ENCODE measurements at places on chromosomes 6 and 20.

DNA sequence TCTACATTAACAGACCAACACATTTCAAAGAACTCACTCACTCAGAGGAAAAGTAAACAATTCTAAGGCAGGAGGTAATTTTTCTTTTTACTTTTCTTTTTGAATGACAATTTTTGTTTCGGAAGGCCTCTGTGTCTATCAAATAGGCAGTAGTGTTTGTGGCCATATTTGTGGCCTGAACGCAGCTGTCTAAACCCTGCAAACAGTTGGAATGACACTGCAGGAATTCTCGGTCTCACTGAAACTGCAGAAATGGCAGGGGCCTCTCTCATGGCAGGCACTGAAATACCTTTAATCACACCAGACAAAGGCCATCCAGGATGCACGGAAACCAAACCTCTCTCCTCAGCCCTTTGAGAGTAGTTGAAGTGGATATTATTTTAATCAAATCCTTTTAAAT is 30.4 kb downstream of the FYN start:
- DNase-seq = no peak

GRCh38 chr6:148348335-148348734 is 5.7 kb downstream of the SASH1 start:
- no peak for DNase-seq

DNA sequence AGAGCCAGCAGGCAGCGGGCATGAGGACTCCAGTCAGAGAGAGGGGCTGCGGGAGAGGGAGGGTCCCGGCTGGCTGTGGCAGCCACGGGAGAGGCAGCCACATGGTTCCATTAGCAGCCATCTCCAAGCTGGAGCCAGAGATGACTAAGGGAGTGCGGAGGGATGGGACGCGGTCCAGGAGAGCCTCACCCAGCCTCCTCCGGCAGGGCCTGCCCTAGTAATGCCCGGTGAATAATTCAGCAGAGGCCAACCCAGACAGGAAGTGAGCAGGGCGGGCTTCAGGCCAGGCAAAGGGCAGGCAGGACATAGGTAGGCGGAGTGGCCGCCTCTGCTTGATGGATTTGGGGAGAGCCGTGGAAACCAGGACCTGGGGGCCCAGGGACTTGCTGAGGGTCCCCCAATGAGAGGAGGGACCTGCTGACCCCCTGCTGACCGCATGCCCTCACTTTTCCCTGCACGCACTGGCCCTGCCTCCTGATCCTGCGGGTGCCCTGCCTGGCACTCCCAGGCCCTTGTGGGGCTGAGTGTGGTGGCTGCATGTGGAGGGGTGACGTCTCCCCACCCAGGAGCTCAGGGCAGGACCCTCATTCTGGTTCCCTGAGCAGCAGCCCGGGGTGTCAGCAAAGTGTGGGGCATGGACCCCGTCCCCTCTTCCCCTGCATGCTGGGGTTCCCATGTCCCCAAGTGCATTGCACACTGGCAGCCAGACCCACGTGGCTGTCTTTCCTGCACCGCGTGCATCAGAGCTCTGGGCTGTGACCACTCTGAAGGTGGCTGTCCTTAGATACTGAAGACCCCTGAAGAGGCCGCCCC is 51.8 kb upstream of the SLCO4A1 start:
- peak; percentile 56 for DNase-seq

DNA sequence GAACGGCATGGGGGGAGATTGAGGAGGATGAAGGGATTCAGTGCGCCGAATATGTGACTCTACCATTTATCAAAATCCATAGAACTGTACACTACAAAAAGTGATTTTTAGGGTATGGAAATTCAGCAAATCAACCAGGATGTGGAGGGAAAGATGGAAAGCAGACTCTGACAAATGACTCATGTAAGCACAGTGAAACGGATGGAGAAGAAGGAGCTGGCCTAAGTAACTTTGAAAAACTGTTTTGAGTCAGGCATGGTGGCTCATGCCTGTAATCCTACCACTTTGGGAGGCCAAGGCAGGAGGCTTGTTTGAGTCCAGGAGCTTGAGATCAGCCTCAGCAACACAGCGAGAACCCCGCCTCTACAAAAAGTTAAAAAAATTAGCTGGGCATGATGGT is 39.2 kb downstream of the MUC22 start:
- DNase-seq = no peak

DNA sequence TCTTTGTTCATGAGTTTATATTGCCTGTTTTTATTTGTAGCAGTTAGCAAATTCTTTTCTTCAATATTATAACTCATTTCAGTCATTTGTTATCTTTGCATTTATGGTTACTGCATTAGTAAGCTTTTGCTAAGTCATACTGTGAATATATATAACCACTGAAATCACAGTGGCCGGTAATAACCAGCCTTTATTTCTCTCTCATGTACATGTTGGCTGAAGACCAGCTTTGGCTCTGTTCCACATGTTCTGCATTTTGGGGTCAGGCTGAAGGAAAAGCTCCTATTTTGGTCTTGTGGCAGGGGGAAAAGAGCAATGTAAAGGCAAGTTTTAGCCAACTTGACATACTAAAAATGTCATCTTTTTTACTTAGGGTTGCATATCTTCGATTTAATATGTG is 276.3 kb downstream of the BCKDHB start:
- no peak for DNase-seq

- no peak for DNase-seq
These were observed 6.8 kb upstream of the SULF2 start for GRCh38 chr20:47792021-47792618.

GRCh38 chr20:22070610-22071058 is 365.2 kb downstream of the PAX1 start:
- DNase-seq = no peak

- DNase-seq = no peak
These were observed 14.5 kb downstream of the LAMA5 start for GRCh38 chr20:62352402-62353288.

DNA sequence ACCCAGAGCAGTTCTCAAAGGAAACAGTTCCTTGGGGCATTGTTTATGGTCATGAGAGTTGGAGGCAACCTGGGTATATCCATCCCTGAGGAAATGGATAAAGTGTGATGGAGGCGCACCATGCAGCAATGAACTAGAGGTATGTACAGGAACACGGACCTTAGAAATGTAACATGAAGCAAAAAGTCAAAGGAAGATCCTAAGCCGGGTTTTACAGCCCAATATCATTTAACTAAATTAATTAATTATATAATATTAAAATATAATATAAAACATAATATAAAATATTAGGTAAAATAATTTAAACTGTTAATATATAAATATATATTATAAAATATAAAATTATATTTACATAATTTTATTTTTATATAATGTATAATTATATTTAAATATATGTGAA is 44.1 kb upstream of the RNF8 start:
- no peak for DNase-seq

DNA sequence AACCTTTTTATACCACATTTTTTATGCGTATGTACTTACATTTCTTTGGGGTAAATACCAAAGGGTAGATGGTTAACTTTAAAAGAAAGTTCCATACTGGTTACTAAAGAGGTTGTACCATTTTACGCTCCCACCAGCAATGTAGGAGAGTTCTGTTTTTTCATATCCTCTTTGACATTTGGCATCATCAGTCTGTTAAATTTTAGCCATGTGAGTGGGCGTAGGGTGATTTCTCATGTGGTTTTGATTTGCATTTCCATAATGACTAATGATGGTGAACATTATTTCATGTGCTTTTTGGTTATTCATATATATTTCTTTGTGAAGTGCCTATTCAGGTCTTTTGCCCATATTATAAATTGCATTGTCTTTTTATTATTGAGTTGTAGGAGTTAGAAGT is 194.2 kb downstream of the PRL start:
- DNase-seq = peak; percentile 87

DNA sequence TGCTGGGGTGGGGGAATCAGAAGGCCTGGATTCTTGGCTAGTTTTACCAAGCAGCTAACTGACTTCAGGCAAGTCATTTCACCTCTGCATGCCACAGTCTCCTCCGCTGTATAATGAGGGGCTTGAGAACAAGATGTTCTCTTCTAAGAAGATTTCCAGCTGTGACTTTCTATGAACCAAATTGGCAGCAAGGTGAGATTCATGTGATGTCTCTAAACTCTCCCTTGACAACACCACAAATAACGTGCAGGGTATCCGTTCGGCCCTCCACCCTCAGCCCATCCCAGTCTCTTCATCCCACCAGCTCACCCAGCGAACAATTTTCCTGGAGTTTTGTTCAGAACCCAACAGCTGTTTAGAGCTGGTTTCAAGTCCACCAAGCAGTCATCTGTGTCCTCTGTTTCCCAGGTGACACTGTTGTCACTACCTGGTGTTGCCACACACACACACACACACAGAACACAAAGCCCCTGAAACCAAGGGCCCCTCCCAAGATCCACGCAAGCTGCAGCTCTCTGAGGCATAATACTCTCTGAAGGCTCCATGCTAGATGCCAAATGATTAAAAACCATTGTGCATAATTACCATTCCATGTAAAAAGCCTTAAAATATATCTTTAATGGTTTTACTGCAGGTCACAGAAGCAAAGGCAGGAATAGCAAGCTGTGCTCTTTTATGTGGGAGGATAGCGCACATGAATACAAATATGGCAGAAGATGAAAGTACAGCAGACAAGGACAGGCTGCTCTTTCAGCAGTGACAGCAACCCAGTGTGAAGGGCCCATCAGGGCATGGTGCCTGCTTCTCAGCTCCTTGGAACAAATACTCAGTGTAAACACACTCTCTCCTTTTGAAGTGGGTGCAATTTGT is 48.2 kb downstream of the ARHGAP18 start:
- DNase-seq = no peak

- no peak for DNase-seq
These were observed 399.7 kb upstream of the ADGRB3 start for GRCh38 chr6:68235326-68235784.

DNA sequence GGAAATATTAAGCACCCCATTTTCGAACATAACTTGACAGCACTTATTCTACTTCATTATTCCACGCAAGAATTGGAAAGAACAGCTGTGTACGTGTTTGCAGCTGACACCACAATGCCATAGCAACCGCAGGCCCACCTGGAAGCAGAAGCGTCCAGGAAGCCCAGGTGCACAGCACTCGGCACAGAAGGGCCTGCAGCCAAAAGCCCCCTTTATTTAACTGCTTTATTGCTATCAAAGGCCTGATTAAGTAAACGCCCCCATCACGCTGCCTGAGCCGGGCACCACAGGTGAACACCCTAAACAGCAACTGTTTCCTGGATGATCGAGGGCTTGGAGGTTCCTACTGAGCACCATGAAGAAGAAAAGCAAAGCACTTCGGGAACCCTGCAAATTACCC is 6.3 kb downstream of the TAF4 start:
- DNase-seq = no peak

- DNase-seq = peak; percentile 64
These were observed 105.5 kb downstream of the AGPAT4 start for GRCh38 chr6:161168281-161168891.

- no peak for DNase-seq
These were observed 14.7 kb downstream of the IPCEF1 start for GRCh38 chr6:154341871-154342270.

DNA sequence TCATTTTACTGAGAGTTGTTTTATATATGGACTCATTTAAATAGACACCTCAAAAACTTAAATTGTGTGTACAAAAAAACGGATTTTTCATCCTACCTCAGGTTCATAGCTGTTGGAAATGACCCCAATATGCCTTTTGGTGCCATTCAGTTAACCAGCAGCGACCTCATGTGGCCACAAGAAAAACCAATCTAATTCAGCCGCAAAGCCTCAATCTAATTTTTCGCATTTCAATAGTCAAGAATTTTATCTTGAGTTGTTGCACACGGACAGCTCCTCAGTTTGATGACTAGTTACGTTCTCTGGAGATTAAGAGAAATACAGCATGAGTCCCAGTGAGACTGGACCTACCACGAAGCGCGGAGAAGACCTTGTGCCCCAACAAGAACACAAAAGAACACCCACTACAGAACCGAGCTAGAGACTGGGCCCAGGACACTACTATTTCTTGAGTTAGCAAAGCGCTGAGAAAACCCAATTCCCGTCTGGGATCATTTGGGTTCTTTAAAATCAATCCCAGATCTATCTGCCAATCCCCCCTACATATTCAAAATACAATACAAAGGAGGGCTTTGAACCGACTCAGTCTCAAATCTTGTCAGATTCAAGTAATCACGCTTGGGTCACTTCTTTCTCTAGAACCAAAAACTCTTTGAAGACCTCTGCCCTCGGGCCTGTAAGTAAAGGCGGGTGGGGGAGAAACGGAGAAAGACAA is 1.1 kb downstream of the TCP11 start:
- DNase-seq = peak; percentile 67

GRCh38 chr6:162181741-162182401 is 545.7 kb downstream of the PRKN start:
- DNase-seq = peak; percentile 59

DNA sequence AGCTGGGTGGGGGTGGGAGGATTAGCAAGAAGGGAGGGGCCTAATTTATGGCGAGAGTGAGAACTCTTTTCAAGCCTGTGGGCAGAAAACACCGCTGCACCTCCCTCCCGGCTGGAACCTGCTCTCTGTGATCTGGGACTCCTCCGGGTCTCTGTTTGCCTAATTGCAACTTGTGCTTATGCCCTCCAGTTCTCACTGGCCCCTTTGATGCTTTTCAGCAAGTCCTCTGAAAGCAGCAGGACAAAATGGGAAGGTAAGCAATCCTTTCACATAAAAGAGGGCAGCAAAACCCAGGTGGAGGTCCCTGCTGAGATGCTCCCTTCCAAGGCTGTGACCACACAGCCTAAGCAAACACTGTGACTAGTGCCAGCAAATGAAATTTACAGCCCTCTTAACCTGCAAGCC is 523.0 kb upstream of the FLRT3 start:
- DNase-seq = no peak

DNA sequence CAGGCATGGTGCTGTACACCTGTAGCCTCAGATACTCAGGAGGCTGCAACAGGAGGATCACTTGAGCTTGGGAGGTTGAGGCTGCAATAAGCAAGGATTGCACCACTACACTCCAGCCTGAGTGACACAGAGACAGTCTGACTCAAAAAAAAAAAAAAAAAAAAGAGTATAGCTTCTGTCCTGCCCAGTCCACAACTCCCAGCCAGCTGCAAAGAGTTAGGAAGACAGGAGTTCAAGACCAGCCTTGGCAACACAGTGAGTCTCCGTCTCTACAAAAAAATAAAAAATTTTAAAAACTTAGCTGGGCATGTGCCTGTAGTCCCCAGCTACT is 28.3 kb upstream of the TLDC2 start:
- no peak for DNase-seq

- DNase-seq = peak; percentile 61
These were observed 194.9 kb downstream of the PHACTR1 start for GRCh38 chr6:12911427-12911826.

DNA sequence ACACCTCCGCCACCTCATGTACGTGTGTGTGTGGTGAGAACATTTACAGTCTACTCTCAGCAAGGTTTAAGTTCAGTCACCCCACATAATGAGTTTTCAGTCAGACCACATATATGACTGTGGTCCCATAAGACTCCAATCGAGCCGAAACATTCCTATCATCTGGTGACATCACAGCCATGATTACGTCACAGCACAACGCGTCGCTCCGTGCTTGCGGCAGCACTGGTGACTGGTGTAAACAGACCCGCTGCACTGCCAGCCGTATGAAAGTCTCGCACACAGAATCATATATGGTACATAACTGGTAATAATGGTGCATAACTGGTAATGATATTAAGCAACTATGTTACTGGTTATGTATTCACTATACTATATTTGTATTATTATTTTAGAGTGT is 150.7 kb downstream of the DLL1 start:
- DNase-seq = no peak

GRCh38 chr6:43433148-43433547 is 5.8 kb downstream of the ABCC10 start:
- DNase-seq = no peak

- DNase-seq = no peak
These were observed 17.3 kb downstream of the FOXA2 start for GRCh38 chr20:22566876-22567658.

Data from suppressor macrophage treated with lipopolysaccharide for 4 hours (primary cell).